IPS DF 6.9 (cell line): ENCODE measurements at places on chromosomes 5 and 9.

DNA sequence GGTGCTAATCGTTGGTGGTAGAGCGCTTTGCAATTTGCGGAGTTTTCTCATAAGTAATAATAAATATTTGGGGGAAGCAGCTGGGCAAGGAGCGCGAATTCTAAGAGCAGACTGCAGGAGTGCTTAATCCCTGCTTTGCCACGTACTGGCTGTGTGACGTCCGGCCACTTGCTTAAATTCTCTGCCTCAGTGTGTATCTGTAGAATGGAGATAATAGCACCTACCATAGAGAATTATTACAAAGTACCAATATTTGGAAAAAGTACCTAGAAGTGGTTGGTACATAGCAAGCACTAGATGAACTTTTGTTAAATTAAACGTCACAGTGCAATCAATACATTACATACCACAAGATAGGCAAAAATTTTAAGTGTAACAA lies 598 bp upstream of the TMED7 start:
- H3K4me3 ChIP-seq: peak overlapping the region; percentile 96; the same call in 1 of the 2 replicates
- H3K36me3 ChIP-seq: no peaks in the 10 kb centered on the region
- no peak for DNase-seq
- no peaks in the 10 kb centered on the region for H3K27me3 ChIP-seq
- no peak overlapping the region for H3K27ac ChIP-seq
- H3K4me1 ChIP-seq: no peaks in the 10 kb centered on the region

DNA sequence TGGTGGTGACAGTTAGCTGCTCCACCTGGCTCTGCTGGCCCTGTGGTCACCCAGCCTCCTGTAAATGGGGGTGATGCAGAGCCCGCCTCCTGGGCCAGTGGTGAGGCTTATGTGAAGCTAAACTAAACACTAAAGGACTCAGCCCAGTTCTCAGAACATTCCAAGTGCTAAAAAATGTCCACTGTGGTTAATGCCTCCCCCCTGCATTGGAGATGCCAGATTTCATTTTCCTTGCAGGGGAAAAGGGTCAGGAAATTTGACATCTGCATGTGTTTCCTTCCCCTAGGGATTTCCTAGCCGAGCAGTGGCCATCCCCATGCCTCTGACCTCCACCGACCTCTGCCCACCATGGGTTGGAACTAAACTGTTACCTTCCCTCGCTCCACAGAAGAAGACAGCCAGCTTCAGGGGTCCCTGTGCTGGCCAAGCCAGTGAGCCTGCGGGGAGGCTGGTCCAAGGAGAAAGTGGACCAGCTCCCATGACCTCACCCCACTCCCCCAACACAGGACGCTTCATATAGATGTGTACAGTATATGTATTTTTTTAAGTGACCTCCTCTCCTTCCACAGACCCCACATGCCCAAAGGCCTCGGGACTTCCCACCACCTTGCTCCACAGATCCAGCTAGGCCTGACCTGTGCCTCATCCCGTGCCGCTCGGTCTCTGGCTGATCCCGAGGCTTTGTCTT lies 13.0 kb downstream of the CD74 start:
- no peaks in the 10 kb centered on the region for H3K4me1 ChIP-seq
- no peak overlapping the region for H3K4me3 ChIP-seq

DNA sequence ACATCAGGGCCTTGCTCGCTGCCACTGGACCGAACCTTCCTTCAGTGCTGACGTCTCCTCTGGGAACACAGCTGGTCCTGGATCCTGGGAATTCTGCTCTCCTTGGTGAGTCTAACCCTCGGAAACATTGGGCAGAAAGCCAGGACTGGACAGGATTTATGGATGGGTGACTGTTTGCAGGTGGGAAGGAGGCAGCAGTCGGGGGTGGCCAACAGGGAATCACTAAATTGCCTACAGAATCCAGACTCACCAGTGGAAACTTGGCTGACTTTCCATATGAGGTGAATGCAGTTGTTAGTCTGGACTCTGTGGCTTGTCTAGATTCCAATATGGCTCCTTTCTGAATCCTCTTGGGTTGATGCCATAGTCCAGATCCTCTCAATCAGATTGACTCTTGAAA lies 203.1 kb downstream of the SAXO1 start:
- H3K36me3 ChIP-seq: no peaks in the 10 kb centered on the region
- no peak overlapping the region for H3K4me3 ChIP-seq
- H3K27me3 ChIP-seq: no peaks in the 10 kb centered on the region
- no peak for DNase-seq
- no peak overlapping the region for H3K27ac ChIP-seq
- no peaks in the 10 kb centered on the region for H3K4me1 ChIP-seq

- no peaks in the 10 kb centered on the region for H3K36me3 ChIP-seq
- H3K4me1 ChIP-seq: peaks cover 1% of the 10 kb centered on the region; the same call in 1 of the 2 replicates
- DNase-seq: no peak
- H3K27ac ChIP-seq: no peak overlapping the region
These were observed 159.4 kb downstream of the PIK3R1 start for GRCh38 chr5:68374796-68375518.

DNA sequence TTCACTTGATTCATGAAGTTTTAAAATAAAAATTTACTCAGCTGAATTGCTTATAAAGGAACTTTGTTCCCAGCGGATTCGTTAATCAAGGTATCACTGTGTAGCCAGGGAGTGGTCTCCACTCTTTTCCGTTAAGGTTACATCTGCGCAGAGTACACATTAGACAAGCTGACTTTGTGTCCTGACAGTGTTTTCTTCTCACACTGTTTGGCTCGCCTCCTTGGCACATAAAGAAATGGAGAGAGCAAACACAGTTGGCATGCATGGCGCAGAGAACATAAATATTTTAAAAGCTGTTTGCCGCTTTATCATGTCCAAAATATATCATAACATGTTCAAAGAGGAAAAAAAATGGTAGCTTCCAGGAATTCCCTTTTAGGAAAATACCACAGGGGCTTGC lies 153.2 kb downstream of the EDIL3 start:
- no peak overlapping the region for H3K27ac ChIP-seq
- no peaks in the 10 kb centered on the region for H3K4me1 ChIP-seq
- H3K27me3 ChIP-seq: no peaks in the 10 kb centered on the region
- no peak for DNase-seq

DNA sequence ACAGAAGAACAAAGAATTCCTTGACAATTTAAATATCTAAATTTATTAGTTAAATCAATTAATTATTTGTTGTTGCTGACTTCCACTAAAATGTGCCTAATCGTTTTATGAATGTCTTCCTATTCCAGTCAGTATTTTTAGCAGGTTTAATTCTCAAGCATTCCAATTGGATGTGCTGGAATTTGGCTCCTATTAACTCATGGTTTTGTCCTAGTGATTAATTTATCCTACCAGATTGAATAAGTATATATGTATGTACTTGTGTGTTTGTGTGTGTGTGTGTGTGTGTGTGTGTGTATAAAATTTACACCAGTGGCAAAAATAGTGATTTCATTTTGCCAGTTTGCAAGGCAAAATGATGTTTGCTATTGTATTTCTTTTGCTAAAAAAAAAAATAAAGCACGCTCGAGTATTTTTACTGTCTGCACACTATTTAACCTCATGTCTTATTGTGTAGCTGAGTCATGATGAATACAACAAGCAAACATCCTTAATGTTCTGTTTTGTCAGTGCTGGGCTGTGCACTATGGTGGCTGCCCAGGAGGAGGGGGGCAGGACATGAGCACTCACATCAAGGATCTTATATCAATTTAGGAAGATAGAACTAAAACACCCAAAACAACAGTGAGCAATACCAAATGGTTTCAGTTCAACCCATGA lies 375.5 kb downstream of the PDE4D start:
- no peak overlapping the region for H3K4me3 ChIP-seq
- H3K4me1 ChIP-seq: no peaks in the 10 kb centered on the region; the same call in 1 of the 2 replicates
- H3K27ac ChIP-seq: no peak overlapping the region
- DNase-seq: no peak

- H3K27ac ChIP-seq: no peak overlapping the region
- H3K4me1 ChIP-seq: no peaks in the 10 kb centered on the region
- peaks cover 26% of the 10 kb centered on the region for H3K36me3 ChIP-seq
- H3K27me3 ChIP-seq: no peaks in the 10 kb centered on the region
- no peak for DNase-seq
These were observed 120.4 kb upstream of the CACNA1B start for GRCh38 chr9:137757139-137757538.

DNA sequence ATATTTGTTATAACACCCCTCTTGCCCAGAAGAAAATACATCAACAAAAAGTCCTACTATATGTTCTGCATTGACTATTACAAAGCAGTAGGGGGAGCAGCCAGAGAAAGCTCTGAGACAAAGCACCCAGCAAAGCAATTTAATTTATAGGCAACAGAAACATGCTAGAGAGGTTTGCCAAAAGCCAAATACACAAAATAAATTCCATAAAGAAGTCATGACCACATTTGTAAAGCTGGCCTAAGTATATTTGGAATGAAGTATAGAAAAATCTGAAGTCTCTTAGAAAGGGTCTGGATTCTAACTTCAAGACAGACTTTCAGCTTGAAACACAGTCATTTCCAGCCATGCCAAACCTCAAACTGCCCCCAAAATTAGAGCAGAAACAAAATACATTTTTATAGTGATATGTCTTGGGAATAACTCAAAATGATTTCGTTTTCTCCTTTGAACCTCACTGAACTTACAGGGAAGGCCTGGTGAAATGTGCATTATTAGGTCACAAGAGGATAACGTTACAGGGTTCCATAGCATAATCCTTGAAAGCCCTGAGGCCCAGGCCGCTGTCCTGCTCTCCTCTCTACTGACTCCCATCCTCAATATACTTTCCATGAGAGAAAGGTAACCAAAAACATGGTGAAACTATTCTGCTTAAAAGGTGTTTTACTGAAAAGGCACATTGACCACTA lies 451.8 kb downstream of the RAB3C start:
- 0 out of 2 replicates have a peak, but pooled peaks cover 1% of the 10 kb centered on the region for H3K4me1 ChIP-seq
- no peak overlapping the region for H3K27ac ChIP-seq
- H3K27me3 ChIP-seq: peaks cover 3% of the 10 kb centered on the region; the same call in 1 of the 2 replicates
- no peak overlapping the region for H3K4me3 ChIP-seq

DNA sequence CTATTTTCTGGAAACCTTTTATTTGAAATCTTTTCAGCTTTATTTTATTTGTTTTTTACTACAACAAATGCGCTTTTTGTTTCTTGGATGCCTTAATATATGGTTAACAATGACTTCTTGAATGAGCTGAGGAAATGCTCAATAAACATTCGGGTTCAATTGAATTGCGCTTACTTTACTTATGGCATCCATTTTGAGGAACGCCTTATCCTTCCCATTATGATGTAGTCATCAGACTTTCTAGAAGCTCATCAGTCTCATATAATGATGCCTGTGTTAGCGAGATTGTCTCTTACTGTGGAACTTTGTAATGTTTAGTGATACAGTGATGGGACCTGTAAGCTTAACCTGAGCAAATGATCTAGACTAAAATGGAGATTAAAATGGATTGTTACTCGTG lies 916 bp downstream of the SHLD3 start:
- H3K36me3 ChIP-seq: no peaks in the 10 kb centered on the region; the same call in 1 of the 2 replicates
- H3K27ac ChIP-seq: no peak overlapping the region
- no peak for DNase-seq
- H3K27me3 ChIP-seq: no peaks in the 10 kb centered on the region
- H3K4me3 ChIP-seq: no peak overlapping the region; the same call in 1 of the 2 replicates

GRCh38 chr9:131018621-131019020 lies 9.6 kb downstream of the LAMC3 start:
- H3K36me3 ChIP-seq: no peaks in the 10 kb centered on the region
- no peak overlapping the region for H3K4me3 ChIP-seq
- no peak for DNase-seq
- no peaks in the 10 kb centered on the region for H3K4me1 ChIP-seq
- H3K27me3 ChIP-seq: no peaks in the 10 kb centered on the region

DNA sequence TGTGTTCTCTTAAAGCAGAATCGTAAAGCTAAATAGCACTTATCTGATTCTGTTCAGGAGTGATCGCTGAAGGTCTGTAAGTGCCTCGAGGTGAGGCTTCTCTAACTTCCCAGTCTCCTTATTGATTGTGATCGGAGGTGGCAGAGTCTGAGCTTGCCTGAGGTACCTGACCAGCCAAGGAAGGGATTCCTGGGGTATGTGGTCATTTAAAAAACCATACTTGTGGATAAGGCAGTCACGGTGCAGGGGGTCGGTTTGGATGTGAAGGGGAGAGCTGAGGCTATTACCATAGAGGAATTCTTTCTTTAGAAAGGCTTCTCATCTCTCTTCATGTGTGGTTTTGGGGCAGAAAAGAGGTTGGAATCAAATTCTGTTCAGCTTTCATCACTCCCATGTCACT lies 193.7 kb downstream of the TLE4 start:
- H3K27ac ChIP-seq: no peak overlapping the region
- no peaks in the 10 kb centered on the region for H3K4me1 ChIP-seq
- no peaks in the 10 kb centered on the region for H3K27me3 ChIP-seq
- no peaks in the 10 kb centered on the region for H3K36me3 ChIP-seq
- no peak overlapping the region for H3K4me3 ChIP-seq
- DNase-seq: no peak

GRCh38 chr5:62560786-62561185 lies 17.8 kb upstream of the LRRC70 start:
- no peak for DNase-seq
- 0 out of 2 replicates have a peak, but pooled peaks cover 1% of the 10 kb centered on the region for H3K4me1 ChIP-seq
- no peak overlapping the region for H3K27ac ChIP-seq
- H3K27me3 ChIP-seq: no peaks in the 10 kb centered on the region

DNA sequence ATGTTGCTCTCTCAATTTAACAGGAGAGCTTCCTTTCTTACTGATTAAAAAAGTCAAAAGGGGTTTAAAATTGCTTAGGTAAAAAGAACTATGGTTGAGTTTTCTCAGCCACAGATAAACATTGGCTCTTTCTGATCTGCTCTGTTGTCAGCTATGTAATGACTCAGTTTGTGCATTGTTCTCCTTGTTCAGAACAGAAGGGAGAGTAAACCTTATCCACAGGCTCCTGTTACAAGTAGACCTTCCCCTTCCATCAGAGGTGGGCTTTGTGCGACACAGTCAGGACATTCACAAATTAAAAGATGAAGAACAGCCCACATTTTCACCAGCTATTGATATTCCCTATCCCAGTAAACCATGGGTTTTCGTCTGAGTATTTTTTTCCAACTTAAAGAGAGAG lies 236.3 kb upstream of the SEMA6A start:
- H3K27me3 ChIP-seq: no peaks in the 10 kb centered on the region
- DNase-seq: no peak
- no peak overlapping the region for H3K4me3 ChIP-seq
- H3K4me1 ChIP-seq: peaks cover 1% of the 10 kb centered on the region; the same call in 1 of the 2 replicates

- H3K27ac ChIP-seq: no peak overlapping the region
- no peak for DNase-seq
- no peaks in the 10 kb centered on the region for H3K27me3 ChIP-seq
- H3K4me3 ChIP-seq: no peak overlapping the region
- H3K4me1 ChIP-seq: no peaks in the 10 kb centered on the region
- no peaks in the 10 kb centered on the region for H3K36me3 ChIP-seq
These were observed 20.9 kb upstream of the BARX1 start for GRCh38 chr9:93976081-93976480.
